Activated CD8-positive, alpha-beta memory T cell treated with anti-CD3 and anti-CD28 coated beads, Interleukin-2, amount 50 U/mL, for 4 hours (primary cell): ENCODE measurements at places on chromosomes 5 and 9.

GRCh38 chr9:128911529-128912035 lies 9.2 kb upstream of the PHYHD1 start:
- no peak for DNase-seq

GRCh38 chr5:148810823-148811222 lies 15.6 kb upstream of the ADRB2 start:
- no peak for DNase-seq

- DNase-seq = no peak
Observed at GRCh38 chr9:37574241-37574721, 1.9 kb downstream of the FBXO10 start.

DNA sequence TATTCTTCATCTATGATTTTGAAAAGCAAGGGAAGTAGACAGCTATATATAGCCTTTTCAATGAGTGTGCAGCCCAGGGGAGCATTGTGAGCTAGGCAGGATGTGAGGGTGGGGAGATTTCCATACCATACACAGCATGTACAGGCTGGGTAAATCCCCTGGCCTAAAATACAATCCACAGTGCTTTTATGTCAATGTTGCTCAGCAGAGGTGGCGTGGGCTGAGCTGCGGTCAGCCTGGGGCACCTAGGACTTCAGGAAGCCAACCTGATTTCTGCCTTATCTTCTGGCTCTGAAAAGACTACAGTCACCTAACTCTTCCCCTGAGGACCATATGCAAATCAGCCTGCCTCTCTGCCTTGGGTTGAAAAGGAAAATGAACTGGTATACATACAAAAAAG lies 6.3 kb upstream of the GARIN3 start:
- DNase-seq = peak; percentile 85

DNA sequence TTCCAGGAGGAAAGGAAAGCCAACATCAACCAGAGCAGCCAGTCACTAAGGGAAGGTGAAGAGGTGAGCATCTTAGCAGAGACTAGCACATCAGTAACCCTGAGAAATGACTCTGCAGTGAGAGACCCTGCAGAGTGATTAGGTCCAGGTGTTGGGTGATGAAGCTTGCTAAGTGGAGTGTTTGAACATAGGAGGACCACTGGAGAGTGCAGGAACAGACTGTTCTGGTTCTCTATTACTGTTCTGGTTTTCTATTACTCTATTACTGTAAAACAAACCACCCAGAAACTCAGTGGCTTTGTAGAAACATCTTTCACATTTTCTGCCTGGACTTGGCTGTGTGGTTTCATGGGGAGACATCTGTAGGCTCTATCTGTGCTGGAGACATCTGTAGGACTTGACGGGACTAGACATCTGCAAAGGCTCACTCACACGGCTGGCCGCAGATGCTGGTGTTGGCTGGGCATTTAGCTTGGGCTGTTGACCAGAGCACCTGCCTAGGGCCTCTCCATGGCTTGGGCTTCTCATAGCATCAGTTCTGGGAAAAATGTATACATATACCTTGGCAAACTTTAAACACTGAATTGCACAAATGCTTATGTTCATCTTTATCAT lies 33.4 kb upstream of the SPATA31E1 start:
- no peak for DNase-seq

DNA sequence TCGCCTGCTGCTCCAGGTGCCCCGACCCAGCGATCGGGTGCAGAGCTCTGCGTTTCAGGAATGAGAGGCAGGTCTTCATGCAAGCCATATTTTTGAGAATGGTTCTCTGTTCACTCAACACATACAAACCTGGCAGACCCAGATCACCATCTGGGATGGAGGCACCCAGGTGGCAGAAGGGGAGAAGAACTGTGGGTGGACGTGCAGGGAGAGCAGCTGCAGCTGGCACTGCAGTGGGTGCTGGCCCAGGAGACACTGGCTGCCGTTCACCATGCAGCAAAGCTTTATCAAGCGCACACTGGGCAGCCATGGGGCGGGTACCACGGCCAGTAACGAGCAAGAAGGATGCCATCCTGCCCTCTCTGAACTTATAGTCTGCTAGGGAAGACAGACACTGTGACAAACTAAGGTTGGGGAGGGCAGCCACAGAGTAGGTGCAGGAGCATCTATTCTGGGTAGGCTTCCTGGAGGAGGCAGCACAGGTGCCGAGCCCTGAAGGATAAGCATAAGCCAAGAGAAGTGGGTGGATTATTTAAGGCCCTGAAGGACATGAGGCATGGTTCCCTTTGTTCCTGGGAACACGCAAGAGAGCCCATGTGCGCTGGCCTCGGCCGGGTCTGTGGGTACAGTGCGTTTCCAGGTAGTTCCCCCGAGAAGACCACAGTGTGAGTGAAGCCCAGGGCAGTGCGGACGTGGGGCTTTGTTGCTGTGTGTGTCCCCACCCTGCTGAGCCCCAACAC lies 46.2 kb upstream of the FCN2 start:
- no peak for DNase-seq

- no peak for DNase-seq
Observed at GRCh38 chr9:129250786-129251185, 72.7 kb upstream of the IER5L start.
